ENCODE measurements at places on chromosomes 13 and 19.

- no peak for DNase-seq
Measured at GRCh38 chr13:41056194-41056593, 5.1 kb upstream of the WBP4 start.

- DNase-seq, result no peak
Measured at GRCh38 chr13:80115616-80116015, 225.3 kb downstream of the SPRY2 start.

DNA sequence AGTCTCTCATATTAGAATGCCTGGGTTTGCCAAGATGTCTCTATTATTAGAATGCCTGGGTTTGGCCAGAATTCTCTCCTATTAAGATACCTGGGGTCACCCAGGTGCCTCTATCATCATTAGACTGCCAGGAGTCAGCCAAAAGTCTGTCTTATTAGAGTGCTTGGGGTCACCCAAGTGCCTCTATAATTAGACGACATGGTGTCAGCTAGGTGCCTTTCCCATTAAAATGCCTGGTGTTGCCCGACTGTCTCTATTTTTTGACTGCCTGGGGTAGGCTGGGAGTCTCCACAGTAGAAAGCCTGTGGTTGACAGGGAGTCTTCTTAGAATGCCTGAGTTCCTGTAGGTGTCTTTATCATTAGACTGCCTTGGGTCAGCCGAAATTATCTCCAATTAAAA, 1536.6 kb downstream of the UQCRFS1 start:
- DNase-seq, result no peak

GRCh38 chr19:11581740-11582139, 4.3 kb upstream of the ACP5 start:
- DNase-seq, result no peak

- no peak for DNase-seq
Measured at GRCh38 chr19:2187159-2187558, 23.4 kb downstream of the DOT1L start.

GRCh38 chr13:78121459-78122348, 203.1 kb upstream of the EDNRB start:
- DNase-seq, result peak; percentile 26

DNA sequence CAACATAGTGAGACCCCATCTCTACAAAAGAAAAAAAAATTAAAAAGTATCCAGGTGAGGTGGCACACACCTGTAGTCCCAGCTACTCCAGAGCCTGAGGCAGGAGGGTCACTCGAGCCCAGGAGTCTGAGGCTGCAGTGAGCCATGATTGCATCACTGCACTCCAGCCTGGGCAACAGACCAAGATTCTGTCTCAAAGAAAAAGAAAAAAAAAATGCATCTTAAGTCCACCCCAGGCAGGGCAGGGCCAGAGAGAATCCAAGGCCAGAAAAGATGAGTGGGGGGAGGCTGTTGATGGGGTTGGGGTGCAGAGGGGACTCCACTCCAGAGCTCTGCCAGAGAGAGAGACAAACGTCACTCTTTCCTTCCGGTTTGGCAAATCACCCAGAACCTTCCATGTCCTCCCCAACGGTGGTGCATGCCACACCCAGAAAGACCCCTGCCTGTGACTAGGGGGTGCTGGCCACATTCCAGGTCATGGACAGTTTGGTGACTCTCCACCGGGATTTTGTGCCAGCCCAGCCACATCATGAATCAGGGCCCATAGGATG, 431 bp downstream of the FUT3 start:
- no peak for DNase-seq

DNA sequence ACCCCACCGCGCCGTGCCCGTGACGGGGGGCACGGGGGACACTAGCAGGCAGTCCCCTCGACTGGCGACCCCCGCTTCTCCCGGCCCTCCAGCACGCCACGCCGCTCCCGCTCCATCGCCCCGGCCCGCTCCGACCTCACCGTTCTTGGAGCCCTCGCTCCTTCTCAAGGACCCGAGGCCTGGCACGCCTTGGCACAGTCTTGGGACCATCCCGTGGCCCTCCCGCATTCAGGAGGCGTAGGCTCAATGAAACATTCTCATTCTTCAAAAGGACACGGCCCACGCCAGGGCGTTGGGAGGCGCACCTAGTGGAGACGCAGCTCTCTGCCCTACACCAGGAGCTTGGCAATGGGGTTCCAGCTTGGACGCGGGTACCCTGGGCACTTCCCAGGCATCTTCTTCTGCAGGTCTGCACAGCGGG, 473 bp upstream of the CERS1 start:
- DNase-seq, result no peak

DNA sequence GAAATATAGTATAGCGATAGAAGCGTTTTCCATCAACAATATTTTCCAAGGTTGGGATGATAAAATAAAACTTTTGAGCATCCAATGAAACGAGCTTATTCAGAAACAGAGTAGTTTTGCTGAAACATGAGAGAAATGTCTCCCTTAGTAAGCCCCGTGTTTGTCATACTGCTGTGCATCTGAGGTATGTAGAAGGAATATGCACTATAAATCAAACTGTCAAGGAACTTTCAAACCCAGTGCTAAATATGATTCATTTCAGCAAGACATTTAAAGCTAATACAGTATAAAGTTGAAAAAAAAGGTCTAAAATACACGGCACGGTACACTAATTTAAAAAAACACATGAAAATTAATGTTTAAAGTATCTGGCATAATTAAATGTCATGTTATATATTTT, 546.2 kb downstream of the SLITRK5 start:
- DNase-seq, result no peak

GRCh38 chr13:33033051-33033812, 17.0 kb downstream of the KL start:
- DNase-seq, result no peak

DNA sequence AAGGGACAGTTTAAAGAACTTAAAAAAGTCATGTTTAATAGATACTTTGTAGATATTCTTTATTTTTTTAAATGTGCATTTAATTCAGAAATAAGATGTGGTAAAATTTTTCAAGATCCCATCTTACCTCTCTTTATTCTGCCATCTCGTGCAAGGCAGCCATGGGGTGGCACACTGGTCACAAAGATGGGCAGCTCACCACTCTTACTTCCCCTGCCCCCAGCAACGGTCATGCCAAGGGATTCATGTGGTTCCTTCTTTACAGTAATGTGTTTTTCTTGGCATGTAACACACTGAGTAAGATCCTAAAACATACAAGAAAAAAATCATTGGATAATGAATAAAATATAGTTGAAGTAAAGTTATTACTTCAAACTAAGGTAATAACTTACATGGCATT, 64.2 kb downstream of the LNX2 start:
- DNase-seq, result no peak

DNA sequence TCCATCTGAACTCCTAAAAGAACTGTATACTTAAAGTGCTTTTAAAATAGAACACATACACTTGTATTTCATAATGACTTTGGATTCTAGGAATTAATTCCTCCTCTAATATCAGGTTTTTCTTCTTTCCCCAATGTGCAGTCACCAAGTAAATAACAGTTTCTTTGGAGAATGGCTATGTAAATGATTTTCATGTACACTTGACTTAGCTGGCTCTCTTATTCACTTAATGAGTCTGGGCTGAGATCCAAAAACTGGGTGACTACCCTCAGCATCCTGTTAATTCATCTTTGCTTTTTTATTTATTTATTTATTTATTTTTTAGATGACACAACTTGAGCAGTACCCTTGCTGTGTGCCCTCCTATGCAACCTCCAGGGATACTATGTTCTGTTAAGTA, 1003.7 kb downstream of the SLITRK1 start:
- no peak for DNase-seq

- DNase-seq, result no peak
Measured at GRCh38 chr13:111049791-111050538, 65.1 kb upstream of the ARHGEF7 start.

GRCh38 chr13:84903391-84903790, 895.8 kb downstream of the SLITRK6 start:
- no peak for DNase-seq

DNA sequence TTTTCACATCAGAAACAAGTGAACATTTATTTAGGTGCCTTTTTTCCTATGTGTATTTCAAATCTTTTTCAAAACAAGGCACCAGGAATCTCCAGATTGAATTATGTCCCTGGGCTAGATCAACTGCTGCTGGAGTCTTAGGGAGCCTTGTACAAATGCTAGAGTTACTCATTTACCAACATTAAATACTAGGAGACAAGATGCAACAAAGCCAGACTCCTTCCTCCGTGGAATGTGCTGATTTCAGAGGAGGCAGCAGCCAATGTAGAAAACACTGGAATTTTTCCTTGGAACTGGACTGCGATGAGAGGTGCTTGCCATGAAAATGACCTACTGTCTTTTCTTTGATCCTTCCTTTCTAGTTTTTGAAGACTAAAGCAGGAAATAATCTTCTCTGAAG, 1514.7 kb upstream of the MIR17HG start:
- DNase-seq, result no peak

DNA sequence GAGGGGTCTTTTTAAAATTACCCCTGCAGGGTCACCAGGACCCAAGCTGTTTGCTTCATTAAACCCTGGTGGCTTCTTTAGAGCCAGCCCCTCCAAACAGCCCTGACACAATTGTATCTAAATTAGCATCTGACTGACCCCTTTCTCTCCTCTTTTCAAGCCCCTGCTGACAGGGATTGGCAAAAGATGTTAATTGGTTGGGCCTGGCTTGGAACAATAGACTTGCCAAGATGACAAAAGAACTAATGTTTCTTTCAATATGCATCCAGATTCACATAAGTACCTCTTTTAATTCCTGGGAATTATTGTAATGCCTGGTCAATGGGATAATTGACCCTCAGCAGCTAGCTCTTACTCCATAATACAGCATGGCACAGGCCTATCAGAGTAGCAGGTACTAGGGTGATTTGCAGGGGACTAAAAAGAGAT, 140.8 kb downstream of the SHISA2 start:
- no peak for DNase-seq

- DNase-seq, result no peak
Measured at GRCh38 chr13:60733933-60734332, 336.9 kb downstream of the TDRD3 start.

DNA sequence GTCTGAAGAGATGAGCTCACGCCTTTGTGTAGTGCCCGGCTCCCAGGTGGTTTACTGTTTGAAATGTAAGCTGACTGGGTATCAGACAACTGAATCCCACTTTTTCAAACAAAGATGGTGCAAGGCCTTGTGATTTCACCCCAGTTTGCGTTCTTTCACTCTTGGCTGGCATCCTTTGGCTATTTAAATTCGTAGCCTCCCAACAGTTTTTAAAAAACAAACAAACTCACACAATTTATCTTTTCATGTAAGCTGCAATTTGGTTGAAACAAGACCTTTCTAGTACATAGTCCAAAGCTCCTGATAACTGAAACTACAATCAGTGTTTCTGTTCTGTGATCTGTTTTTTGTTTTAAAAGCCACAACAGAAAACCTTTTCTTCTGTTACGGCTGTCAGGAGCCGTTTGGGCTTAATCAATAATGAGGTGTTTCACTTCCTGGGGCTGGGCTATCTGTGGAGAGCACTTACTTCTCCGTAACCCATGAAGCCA, 65.1 kb upstream of the NPAS1 start:
- no peak for DNase-seq

- DNase-seq, result no peak
Measured at GRCh38 chr19:47573071-47574026, at the start of gene ZNF541. TSS of gene ZNF541 (minus strand) at chr19:47573148. CDS start at chr19:47555856, 17,292 bp downstream.

DNA sequence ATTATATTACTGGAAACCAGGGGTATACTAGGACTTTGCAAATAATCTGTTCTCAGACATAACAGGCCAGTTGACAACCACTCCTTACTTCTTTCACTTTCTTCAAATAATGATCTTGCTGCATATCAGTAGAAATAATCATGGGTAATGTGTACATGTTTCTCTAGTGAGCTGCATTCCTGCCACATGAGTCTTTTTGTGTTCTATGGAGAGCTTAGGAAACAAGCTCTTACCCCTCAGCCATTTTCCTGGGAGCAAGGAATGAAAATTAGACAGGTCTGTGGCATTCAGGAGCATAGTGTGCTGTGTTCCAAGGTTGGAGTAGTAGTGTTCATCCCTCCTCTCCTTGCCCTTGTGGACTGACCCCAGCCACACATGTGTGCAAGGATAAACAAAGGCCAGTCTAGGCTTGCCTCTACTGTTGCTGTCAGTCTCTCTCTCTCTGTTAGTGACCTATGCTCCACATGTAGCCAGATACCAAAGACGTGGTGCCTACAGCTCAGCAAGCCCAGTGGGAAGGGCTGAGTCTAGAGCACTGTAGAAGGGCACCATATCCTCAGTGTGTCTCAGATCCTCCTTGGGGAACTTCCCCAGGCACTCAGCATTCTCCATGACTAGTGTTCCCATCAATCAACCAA, 11.5 kb upstream of the OXGR1 start:
- no peak for DNase-seq

- DNase-seq, result no peak
Measured at GRCh38 chr13:108495646-108496361, 133.6 kb upstream of the MYO16 start.

- DNase-seq, result no peak
Measured at GRCh38 chr13:113598081-113598410, 13.5 kb downstream of the TFDP1 start.

DNA sequence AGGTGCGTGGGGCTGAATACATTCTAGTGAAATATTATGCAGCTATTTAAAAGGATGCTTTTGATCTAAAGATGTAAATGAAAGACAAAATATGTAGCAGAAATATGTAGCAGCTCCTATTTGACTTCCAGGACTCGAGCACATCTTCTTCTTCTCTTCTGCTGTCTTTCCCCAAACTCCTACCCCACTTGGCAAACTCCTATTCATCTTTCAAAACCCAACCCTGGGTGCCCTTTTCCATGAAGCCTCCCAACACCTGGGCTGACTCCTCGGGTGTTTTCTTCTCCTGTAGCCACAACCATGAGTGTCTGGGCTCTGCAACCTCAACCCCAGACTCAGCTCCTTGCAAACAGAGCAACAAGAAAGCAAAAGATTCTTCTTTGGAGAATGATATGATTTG, 11.1 kb downstream of the ACER1 start:
- DNase-seq, result no peak

DNA sequence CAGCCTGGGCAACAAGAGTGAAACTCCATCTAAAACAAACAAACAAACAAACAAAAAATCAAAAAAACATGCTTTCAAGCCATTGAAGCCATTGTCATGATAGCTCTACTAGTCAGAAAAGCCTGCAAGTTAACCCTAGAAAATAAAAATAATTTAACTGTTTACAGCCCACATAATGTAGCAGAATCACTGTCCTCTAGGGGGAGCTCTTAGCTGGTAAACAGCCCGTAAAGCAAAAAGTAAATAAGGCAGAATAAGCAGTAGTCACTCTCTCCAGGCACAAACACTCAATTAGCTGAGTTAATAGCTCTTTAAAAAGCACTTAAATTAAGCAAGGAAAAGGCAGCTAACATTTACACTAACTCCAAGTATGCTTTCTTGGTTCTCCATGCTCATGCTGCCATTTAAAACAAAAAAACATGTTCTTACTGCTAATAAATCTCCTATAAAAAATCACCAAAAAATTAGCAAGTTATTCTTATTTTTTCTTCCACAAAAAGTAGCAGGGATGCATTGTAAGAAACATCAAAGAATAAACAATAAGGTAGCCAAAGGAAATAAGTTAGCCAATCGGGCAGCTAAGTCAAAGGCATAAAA, 11.3 kb downstream of the LILRB4 start:
- no peak for DNase-seq

GRCh38 chr13:109093998-109094397, 464.6 kb downstream of the MYO16 start:
- no peak for DNase-seq

Measured in NCI-H2171 (cell line).